Left ventricle myocardium inferior (tissue), 1 donor: ENCODE measurements at places on chromosomes 11 and 22. TPM values are rescaled to one million over a fixed set of nuclear protein-coding genes. Genes with fewer than 3 reads are reported as not detected.

The KRTAP5-9 gene
- total RNA-seq = not detected

The MPZL3 gene
- 2.7 TPM for total RNA-seq

The TRIM29 gene
- total RNA-seq = not detected

The SLC16A8 gene
- not detected for total RNA-seq

The MS4A3 gene
- not detected for total RNA-seq

The LSP1 gene
- 19.7 TPM for total RNA-seq

The OR2AT4 gene
- total RNA-seq = not detected

The NAP1L4 gene
- total RNA-seq = 175 TPM

The KRTAP5-7 gene
- total RNA-seq = not detected

The AMOTL1 gene
- total RNA-seq = 61.1 TPM

- H3K27me3 ChIP-seq = no peaks in the 10 kb centered on the region
- peak; percentile 99 for DNase-seq
- peak overlapping the region; percentile 80 for H3K4me3 ChIP-seq
- H3K36me3 ChIP-seq = peaks cover 41% of the 10 kb centered on the region
- peaks cover 87% of the 10 kb centered on the region for H3K4me1 ChIP-seq
Observed at GRCh38 chr11:65421794-65422632, 585 bp upstream of the NEAT1 start.

DNA sequence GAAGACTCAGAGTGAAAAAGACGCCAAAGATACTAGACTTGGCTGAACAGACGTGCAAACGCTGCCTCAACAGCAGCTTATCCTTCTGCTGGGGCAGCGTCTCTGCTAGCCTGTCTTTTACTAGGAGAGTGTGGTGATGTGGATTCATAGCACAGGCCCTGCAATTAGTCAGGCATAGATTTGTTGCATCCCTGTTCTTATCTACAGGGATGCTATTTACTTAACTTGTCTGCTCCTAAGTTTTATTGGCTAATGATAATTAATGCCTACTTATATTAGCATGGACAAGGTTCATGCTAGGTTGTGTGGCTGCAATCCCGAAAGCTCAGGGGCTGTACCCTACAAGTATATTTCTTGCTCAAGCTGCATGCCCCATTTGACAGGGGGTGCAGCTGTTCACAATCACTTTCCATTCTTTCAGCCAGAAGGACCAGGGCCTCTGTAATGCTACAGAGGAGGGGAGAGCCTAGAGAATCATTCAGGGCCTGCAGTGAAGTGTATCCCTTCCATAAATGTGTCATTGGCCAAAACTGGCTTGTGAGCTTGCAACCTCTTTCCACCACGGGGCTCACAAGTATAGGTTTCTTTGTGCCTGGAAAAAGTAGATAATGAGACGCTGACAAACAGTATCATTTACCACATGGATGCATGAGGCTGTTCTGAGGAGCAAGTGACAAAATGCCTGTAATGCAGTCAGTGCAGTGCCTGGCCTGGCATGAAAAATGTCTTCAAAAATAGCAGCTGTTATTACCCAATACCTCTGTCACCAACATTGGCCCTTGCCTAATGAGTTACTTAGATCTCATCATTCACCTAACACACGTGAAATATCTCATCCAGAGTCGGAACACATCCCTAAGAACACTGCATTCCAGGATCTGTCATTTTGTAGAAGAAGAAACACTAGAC, 685.8 kb upstream of the API5 start:
- no peaks in the 10 kb centered on the region for H3K36me3 ChIP-seq
- H3K4me1 ChIP-seq = no peaks in the 10 kb centered on the region

DNA sequence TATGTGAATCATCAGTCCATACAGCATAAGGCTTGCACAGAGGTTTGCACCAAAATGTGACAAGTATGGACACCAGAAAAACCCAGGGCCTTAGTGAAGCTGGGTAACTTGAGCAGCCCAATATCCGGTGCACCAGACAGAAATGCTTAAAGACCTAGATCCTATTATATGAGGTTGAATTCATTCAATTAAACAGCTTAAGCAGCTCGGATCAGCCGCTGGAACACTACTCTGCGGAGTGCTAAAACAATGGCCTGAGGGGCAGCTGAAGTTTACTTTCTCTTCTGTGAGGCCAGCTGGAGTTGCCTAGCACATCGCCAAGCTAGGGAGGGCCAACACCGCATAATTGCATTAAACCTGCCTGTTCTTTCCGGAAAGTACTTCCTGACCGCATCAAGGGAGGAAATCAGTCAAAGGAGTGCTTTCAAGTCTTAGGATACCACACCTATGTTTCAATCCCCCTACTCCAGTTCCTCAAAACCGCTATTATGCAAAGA, 17.0 kb upstream of the FAM181B start:
- no peaks in the 10 kb centered on the region for H3K4me1 ChIP-seq
- DNase-seq = no peak
- H3K27me3 ChIP-seq = no peaks in the 10 kb centered on the region
- H3K4me3 ChIP-seq = no peak overlapping the region
- no peak overlapping the region for H3K27ac ChIP-seq

DNA sequence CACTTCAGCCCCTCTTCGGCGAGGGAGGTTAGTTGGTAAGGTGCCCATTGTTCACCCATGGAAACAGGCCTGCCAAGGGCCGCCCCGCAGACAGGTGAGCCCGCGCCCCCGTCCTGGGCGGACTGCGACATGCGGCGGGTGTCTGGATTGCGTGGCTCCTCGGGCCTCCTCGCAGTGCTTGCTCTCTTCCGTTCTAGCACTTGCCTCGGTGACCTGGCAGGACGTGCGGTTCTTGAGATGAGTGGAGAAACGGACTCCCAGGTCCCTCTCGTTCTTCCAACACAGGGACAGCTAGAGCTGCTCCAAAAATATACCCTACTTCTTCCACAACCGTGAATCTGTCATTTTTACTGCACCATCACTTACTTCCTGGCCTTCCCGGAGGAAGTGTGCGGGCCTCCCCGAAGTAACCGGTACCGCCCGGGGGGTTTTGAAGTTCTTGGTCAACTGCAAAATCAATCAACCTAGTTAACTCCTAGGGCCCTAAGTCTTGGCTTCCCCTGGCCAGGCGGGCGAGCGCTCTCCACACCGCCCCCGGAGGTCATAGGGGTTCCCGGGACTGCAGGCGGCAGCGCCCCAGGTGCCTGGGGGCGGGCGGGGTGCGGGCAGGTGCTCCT, 745 bp upstream of the ZBTB44 start:
- H3K27me3 ChIP-seq = no peaks in the 10 kb centered on the region
- DNase-seq = peak; percentile 18
- H3K27ac ChIP-seq = peak overlapping the region; percentile 94

DNA sequence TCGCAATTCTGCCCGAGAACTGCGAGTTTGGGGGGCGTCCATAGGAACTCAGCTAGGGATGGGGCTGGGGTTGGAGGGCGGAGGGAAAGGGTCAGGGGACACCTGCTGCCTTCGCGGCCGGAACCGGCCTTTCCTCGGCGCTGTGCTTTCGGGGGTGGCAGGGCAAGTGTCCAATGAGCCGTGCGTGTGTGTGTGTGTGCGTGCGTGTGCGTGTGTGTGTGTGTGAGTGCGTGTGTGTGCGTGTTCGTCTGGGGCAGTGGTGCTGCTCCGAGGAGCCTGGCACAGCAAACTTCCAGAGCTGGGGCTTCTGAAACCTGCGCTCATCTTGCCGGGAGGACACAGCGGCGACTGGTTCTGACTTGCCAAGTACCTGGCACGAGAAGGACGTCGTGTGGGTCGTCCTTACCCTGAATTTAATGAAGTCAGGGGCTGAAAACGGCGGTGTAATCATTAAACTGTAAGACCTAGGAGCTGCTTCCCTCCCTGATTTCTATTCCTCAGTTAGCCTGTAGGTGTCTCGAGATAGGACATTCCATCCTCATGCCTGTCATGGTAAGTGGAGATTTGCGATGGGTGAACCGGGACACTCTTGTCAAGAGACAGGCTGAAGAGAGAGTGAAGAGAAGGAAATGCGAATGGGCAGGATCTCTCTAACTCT, 27.0 kb upstream of the AMOTL1 start:
- peaks cover 39% of the 10 kb centered on the region for H3K4me1 ChIP-seq
- DNase-seq = no peak
- H3K36me3 ChIP-seq = no peaks in the 10 kb centered on the region
- peaks cover 8% of the 10 kb centered on the region for H3K27me3 ChIP-seq
- H3K27ac ChIP-seq = peak overlapping the region; percentile 36

DNA sequence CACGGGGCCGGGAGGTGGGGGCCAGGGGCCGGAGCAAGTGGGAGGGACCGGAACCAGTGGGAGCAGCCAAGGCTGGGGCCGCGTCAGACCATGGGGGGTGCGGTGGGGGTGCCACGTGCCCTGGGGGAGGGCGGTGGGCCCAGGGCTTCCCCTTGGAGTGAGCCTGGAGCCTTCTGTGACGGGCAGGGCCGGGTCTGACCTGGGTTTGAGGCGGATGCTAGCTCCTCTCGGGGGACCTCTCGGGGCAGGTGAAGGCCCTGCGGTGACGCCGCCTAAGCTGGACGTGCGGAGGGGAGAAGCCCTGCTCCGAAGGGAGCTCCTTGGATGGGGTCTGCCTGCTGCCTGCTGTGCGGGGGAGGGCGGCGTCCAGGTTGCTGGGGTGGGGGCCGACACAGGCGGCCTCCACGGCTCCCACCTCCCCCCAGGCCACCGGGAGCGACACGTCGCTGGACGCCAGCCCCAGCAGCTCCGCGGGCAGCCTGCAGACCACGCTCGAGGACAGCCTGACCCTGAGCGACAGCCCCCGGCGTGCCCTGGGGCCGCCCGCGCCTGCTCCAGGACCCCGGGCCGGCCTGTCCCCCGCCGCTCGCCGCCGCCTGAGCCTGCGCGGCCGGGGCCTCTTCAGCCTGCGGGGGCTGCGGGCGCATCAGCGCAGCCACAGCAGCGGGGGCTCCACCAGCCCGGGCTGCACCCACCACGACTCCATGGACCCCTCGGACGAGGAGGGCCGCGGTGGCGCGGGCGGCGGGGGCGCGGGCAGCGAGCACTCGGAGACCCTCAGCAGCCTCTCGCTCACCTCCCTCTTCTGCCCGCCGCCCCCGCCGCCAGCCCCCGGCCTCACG, 115.0 kb downstream of the CACNA1I start:
- no peaks in the 10 kb centered on the region for H3K36me3 ChIP-seq
- no peak overlapping the region for H3K27ac ChIP-seq
- no peak for DNase-seq
- H3K27me3 ChIP-seq = peaks cover 98% of the 10 kb centered on the region

DNA sequence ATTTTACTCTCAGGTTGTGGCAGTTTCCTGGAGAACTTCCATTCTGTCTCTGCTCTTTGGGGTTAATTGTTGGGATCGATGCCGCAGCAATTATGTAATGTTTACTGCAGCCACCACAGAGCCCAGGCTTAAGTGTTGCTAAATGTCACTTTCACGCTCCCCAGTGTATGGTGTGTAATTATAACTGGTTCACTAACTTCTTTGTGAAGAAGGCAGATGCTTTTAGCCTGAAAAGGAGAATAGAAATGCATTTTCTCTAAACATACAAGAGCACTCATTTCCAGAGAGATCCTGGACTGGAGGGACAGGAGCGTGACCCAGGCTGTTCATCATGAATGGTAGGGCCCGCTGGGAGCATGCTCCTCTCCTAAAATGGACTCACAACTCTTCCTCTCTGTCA, 132.2 kb upstream of the PLET1 start:
- H3K27ac ChIP-seq = no peak overlapping the region
- H3K4me1 ChIP-seq = no peaks in the 10 kb centered on the region
- H3K27me3 ChIP-seq = no peaks in the 10 kb centered on the region
- no peaks in the 10 kb centered on the region for H3K36me3 ChIP-seq
- H3K4me3 ChIP-seq = no peak overlapping the region

- no peak overlapping the region for H3K4me3 ChIP-seq
- no peaks in the 10 kb centered on the region for H3K36me3 ChIP-seq
- no peak for DNase-seq
- H3K27ac ChIP-seq = no peak overlapping the region
- H3K4me1 ChIP-seq = peaks cover 25% of the 10 kb centered on the region
Observed at GRCh38 chr11:73284106-73284505, 12.0 kb downstream of the P2RY6 start.

DNA sequence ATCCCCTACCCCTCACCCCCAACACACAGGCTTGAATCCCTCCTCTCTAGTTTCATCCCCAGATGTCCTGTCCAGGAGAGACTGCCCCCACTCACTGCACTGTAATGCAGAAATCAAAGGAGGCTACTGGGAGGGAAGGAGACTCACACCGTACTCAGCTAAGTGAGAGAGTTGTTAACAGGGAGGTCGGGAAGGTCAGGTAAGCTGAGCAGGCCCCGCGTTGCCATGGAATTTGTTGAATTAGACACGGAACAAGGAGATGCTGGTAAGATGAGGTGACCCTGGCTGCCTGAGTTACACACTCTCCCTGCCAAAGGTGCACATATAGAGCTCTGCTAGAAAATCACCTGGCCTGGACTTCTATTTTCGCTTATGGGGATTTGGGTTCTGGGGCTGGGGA, 197.9 kb downstream of the NXPE2 start:
- no peak overlapping the region for H3K27ac ChIP-seq
- no peak overlapping the region for H3K4me3 ChIP-seq
- H3K4me1 ChIP-seq = no peaks in the 10 kb centered on the region

- DNase-seq = no peak
- H3K4me3 ChIP-seq = no peak overlapping the region
- no peaks in the 10 kb centered on the region for H3K36me3 ChIP-seq
- no peaks in the 10 kb centered on the region for H3K27me3 ChIP-seq
- H3K27ac ChIP-seq = no peak overlapping the region
Observed at GRCh38 chr11:110830747-110831146, 118.5 kb upstream of the ARHGAP20 start.

DNA sequence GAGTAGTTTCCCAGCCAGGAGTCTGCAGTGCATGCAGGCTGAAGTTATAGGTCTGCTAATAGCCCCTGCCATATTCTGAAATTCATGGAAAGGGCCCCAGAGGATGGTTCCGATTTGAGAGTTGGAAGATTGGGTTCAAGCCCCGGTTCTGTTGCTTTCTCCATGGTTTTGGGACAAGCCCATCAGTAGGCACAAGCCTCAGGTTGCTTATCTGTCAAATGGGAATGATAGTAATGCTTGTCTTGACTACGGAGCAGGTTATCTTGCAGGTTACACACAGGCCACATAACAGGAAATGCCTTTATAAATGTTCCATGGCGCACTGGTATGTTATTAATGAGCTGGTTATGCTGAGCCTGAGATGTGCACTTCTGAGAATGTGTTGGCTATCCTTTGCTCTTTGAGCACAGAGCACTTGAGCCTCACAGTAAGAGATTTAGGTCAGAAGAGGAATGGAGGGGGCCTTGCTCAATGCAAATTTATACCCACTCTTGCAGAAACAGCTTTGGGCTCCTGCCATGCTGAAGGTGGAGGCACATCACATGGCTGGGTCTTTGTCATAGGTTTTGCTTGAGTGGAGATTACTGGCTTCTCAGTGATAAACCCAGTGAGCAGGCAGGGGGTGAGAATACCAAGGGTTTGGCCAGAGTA, 47.1 kb downstream of the ZNRF3 start:
- no peaks in the 10 kb centered on the region for H3K27me3 ChIP-seq
- peaks cover 10% of the 10 kb centered on the region for H3K4me1 ChIP-seq
- no peak overlapping the region for H3K4me3 ChIP-seq
- H3K27ac ChIP-seq = no peak overlapping the region
- H3K36me3 ChIP-seq = no peaks in the 10 kb centered on the region
